ENCODE measurements at places on chromosomes 13 and 19. TPM values are rescaled to one million over a fixed set of nuclear protein-coding genes. Genes with fewer than 3 reads are reported as not detected.

Gene LYL1
- 33.4 TPM for total RNA-seq

Gene KBTBD6
- 4.9 TPM for total RNA-seq

Gene FCER2
- total RNA-seq = not detected

Gene NPAS1
- total RNA-seq = not detected

Gene RFPL4AL1
- total RNA-seq = not detected

Gene MAST3
- total RNA-seq = 28.4 TPM

Gene DDA1
- total RNA-seq = 23.1 TPM

Gene OVOL3
- not detected for total RNA-seq

Gene CBY2
- not detected for total RNA-seq

Gene KCTD4
- 1.9 TPM for total RNA-seq

DNA sequence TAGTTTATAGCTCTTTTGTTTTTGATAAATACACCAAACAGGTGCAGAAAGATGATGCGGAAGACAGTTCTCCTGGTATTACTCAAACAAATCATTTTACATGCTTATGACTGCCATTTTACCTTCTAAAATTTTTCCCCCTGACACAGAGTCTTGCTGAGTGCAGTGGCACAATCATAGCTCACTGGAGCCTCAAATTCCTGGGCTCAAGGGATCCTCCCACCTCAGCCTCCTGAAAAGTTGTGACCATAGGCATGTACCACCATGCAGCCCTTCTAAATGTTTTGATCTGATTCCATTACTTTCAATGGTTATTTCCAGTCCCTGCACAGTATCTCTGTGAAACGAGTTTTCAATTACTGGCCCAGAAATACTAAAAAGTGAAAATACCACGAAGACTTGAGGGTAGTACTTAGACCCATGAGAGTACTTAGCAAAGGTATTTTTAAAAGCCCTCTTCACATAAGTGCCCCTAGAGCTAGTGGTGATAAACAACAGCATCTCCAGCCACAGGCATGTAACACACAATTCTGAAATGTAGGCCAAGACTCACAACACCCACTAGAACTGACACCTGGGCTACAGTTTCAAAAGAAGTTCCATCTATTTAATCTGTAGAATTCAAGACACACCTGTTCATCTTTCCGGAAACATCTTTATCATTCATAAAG is 11.3 kb downstream of the HSPH1 start:
- no peak overlapping the region for H3K27ac ChIP-seq
- no peaks in the 10 kb centered on the region for H3K4me1 ChIP-seq
- H3K4me3 ChIP-seq = no peak overlapping the region

DNA sequence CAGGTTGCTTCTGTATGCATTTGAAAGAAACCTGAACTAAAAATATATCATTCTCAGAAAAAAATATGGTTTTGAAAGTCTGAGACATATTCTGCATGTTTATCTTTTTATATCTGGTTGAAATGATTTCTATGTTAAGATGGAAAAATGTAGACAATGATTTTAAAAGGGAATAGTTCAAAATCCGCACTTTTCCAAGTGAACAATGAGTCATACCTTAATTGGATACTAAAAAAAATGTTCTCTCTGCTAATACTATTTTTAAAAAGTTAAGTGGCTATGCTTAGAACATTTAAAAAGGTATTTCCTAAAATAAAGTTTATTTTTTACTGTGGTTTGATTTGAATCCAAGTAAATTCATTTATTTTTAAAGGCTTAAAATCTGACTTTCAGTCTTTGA is 801.4 kb downstream of the SLITRK6 start:
- no peak for DNase-seq
- H3K4me1 ChIP-seq = no peaks in the 10 kb centered on the region
- no peak overlapping the region for H3K4me3 ChIP-seq
- no peaks in the 10 kb centered on the region for H3K27me3 ChIP-seq
- H3K36me3 ChIP-seq = no peaks in the 10 kb centered on the region

DNA sequence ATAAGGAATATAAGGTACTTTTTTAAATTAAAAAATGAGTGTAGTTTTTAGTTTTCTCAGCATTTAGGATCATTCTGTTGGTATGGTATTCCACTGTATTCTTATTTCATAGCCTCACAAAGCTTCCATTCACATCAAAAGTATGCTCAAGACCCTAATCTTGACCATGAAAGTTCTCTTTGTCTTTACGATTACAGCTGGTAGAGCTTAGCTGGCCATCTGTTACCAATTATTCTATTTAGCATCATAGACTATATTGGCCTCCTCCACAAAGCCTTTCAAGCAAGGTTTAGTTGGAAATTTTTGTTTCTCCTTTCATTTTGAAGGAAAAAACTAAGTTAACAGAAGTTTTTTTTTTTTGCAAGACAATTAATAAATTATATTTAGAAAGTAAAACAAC is 245.1 kb downstream of the KCTD12 start:
- H3K4me3 ChIP-seq = no peak overlapping the region
- DNase-seq = no peak
- no peak overlapping the region for H3K27ac ChIP-seq
- no peaks in the 10 kb centered on the region for H3K27me3 ChIP-seq
- H3K36me3 ChIP-seq = no peaks in the 10 kb centered on the region

GRCh38 chr13:59601993-59602392 is 561.7 kb downstream of the DIAPH3 start:
- no peak for DNase-seq
- H3K4me3 ChIP-seq = no peak overlapping the region
- no peaks in the 10 kb centered on the region for H3K36me3 ChIP-seq
- H3K4me1 ChIP-seq = no peaks in the 10 kb centered on the region
- H3K27me3 ChIP-seq = no peaks in the 10 kb centered on the region

- H3K4me1 ChIP-seq = no peaks in the 10 kb centered on the region
- no peak for DNase-seq
- no peak overlapping the region for H3K27ac ChIP-seq
- no peak overlapping the region for H3K4me3 ChIP-seq
- no peaks in the 10 kb centered on the region for H3K27me3 ChIP-seq
Measured at GRCh38 chr13:20672772-20673171, 30.7 kb upstream of the IL17D start.

DNA sequence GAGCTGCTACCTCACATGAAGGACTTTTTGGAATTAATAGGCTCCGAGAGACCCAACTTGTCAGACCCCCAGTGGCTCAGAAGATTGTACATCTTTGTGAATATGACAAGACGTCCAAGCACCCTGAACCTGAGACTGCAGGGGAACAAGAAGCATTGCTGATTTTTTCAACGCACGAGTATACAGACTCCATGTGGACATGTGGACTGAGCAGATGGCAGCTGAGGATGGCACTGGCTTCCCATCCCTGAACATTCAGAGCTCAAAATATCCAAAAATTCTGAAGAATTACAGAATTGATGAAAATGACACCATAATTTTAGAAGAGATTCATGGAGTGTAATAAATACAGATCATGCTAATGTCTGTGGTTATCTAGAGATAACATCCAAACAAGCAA is 254.1 kb downstream of the MZT1 start:
- H3K4me1 ChIP-seq = no peaks in the 10 kb centered on the region
- H3K27ac ChIP-seq = no peak overlapping the region
- H3K4me3 ChIP-seq = no peak overlapping the region
- DNase-seq = no peak

DNA sequence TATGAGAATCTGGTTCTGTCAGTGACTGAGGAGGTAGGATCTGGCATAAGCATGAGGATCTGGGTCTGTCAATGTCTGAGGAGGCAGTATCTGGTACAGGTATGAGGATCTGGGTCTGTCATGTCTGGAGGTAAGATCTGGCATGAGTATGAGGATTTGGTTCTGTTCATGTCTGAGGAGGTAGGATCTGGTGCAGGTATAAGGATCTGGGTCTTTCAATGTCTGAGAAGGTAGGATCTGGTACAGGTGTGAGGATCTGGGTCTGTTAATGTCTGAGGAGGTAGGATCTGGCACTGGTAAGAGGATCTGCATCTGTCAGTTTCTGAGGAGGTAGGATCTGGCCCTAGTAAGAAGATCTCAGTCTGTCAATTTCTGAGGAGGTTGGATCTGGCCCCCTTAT is 12.4 kb upstream of the PDCD2L start:
- no peak overlapping the region for H3K27ac ChIP-seq
- no peak for DNase-seq
- no peak overlapping the region for H3K4me3 ChIP-seq
- H3K4me1 ChIP-seq = no peaks in the 10 kb centered on the region
- peaks cover 28% of the 10 kb centered on the region for H3K36me3 ChIP-seq
- H3K27me3 ChIP-seq = no peaks in the 10 kb centered on the region

GRCh38 chr13:75825161-75825560 is 189.0 kb downstream of the LMO7 start:
- H3K27me3 ChIP-seq = no peaks in the 10 kb centered on the region
- DNase-seq = no peak
- H3K4me1 ChIP-seq = no peaks in the 10 kb centered on the region
- no peak overlapping the region for H3K27ac ChIP-seq
- H3K36me3 ChIP-seq = no peaks in the 10 kb centered on the region
- H3K4me3 ChIP-seq = no peak overlapping the region

DNA sequence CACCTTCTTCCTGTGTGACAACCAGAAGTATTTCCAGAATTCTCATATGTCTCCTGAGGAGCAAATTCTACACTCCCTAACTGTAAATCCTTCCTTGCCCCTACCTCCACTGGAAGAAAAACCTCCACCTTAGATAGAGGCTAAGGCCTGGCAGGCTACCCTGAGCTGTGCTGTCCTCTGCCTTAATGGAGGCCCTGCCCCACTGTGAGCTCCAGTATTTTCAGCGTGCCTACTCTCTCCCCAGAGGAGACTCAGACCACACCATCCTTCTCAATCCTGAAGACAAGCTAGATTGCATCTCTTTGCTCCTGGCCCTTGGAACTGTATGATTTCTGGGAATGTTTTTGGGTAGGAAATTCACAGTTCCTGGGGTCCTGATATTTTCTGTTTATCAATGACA is 110.0 kb upstream of the OBI1 start:
- H3K27me3 ChIP-seq = no peaks in the 10 kb centered on the region
- no peaks in the 10 kb centered on the region for H3K4me1 ChIP-seq
- DNase-seq = no peak
- no peaks in the 10 kb centered on the region for H3K36me3 ChIP-seq
- H3K27ac ChIP-seq = no peak overlapping the region
- no peak overlapping the region for H3K4me3 ChIP-seq

DNA sequence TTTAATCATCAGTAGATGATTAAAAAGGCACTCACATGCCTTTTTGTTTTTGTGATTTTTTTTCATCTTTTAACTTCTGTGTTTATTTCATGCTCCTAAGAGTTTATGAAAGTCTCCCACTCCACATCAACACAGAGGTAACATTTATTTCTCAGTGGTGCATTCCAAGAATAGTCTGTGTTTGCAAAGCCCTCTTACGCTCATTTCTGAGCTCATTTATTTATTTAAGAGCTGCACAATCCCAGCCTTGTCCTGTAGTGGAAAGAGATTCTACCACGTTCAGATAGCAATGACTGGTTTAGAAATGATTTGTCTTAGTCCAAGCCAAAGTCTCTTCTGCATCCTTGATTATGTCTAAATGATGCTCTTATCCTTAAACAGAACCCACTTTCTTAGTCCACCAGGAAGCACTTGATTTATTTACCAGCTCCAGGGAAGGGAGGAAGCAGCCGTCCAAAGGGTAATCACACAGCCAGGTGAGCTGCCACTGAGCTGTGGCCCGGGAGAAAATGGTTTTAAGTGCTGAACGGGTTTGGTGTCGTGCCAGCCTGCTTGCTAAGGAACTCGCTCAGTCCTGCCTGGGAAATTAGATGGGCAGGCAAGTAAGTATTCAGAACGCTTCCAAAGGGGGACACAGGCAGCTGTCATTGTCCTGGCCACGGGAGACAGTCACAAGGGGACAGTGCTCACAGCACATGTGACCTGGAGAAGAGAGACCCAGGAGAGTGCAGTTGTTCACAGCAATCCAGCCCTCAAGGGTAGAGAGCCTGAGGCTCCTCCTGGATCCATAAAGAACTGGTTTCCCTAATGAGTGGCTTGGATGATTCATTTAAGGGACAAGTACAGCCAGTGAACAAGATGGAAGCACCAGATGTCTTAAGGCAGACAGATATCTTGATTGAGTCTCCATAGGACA is 131.8 kb upstream of the WASF3 start:
- H3K27ac ChIP-seq = peak overlapping the region; percentile 82
- peak; percentile 32 for DNase-seq
- no peaks in the 10 kb centered on the region for H3K27me3 ChIP-seq
- H3K4me3 ChIP-seq = no peak overlapping the region
- no peaks in the 10 kb centered on the region for H3K36me3 ChIP-seq

DNA sequence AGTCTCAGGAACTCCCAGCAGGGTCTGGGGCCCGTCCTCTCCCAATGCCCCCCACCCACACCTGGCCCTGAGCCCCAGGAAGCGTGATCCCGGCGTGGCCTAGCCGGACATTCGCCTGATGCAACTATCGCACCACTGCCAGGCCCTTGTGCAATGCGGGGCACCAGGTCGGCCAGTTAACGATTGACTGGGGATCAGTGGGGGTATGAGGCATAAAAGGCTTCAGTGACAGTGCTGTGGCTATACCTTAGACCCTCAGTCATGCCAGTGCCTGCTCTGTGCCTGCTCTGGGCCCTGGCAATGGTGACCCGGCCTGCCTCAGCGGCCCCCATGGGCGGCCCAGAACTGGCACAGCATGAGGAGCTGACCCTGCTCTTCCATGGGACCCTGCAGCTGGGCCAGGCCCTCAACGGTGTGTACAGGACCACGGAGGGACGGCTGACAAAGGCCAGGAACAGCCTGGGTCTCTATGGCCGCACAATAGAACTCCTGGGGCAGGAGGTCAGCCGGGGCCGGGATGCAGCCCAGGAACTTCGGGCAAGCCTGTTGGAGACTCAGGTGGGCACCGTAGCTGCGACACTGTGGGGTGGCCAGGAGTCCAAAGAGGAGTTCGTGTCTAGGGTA is at the start of gene ANGPTL8:
TSS of gene ANGPTL8 (plus strand) at position 243 of the 624 bp plus-strand sequence. CDS start at position 262, 19 bp downstream.
- peaks cover 3% of the 10 kb centered on the region for H3K36me3 ChIP-seq
- H3K4me3 ChIP-seq = no peak within 1 kb of the TSS
- no peak for DNase-seq
- no peaks in the 10 kb centered on the region for H3K27me3 ChIP-seq
- peaks cover 7% of the 10 kb centered on the region for H3K4me1 ChIP-seq
- H3K27ac ChIP-seq = no peak within 1 kb of the TSS

GRCh38 chr13:51291341-51291740 is 48.1 kb upstream of the SERPINE3 start:
- no peak overlapping the region for H3K27ac ChIP-seq
- DNase-seq = no peak
- H3K36me3 ChIP-seq = no peaks in the 10 kb centered on the region

- H3K4me1 ChIP-seq = no peaks in the 10 kb centered on the region
- no peak for DNase-seq
- no peak overlapping the region for H3K27ac ChIP-seq
- H3K27me3 ChIP-seq = no peaks in the 10 kb centered on the region
- no peak overlapping the region for H3K4me3 ChIP-seq
Measured at GRCh38 chr13:25249001-25249543, 38.2 kb downstream of the MTMR6 start.

DNA sequence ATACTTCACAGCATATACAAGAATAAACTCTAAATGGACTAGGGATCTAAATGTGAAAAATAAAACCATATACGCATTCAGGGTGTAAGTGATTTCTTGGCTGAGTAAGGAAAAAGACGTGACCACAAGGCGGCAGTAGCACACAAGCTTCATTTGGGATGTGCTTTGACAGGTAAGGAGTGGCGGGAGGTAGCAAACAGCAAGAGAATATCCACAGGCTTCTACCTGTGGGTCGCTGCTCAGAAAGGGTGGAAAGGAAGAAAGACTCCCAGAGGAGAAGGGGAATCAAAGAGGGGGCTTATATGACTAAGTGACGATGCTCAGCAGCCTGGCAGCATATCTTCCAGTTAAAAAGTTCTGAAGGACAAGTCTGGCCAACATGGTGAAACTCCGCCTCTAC is 2.5 kb upstream of the ZNF121 start:
- DNase-seq = peak; percentile 85
- peaks cover 22% of the 10 kb centered on the region for H3K27me3 ChIP-seq
- peaks cover 7% of the 10 kb centered on the region for H3K4me1 ChIP-seq

GRCh38 chr19:5561559-5561958 is 6.2 kb downstream of the TINCR start:
- no peak for DNase-seq
- H3K27me3 ChIP-seq = peaks cover 68% of the 10 kb centered on the region
- H3K4me1 ChIP-seq = no peaks in the 10 kb centered on the region
- no peak overlapping the region for H3K27ac ChIP-seq
- H3K36me3 ChIP-seq = no peaks in the 10 kb centered on the region
- no peak overlapping the region for H3K4me3 ChIP-seq
